Stimulated activated CD8-positive, alpha-beta memory T cell treated with anti-CD3 and anti-CD28 coated beads, Interleukin-7, amount 100 ng/mL, for 1 hour (primary cell): ENCODE measurements at places on chromosomes 13 and 19.

GRCh38 chr19:48568345-48568886 lies 16.4 kb downstream of the SULT2B1 start:
- DNase-seq: no peak

DNA sequence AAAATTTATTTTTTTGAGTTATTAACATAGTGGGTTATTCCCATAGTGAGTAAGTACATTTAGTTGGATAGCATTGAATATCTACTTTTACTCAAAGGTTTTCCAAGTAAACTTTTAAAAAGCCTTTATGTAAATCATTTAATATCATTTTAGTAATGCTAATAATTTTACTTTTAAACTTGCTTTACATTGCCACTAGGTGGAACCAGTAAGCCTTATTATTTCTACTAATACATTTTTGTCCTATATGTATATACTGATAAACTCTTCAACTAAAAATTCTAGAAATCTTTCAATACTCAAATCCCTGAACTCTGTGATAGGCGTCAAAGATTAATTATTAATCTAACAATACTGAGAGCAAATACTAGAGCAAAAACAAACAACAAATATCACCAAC lies 1709.2 kb upstream of the PCDH20 start:
- DNase-seq: no peak

- no peak for DNase-seq
Measured at GRCh38 chr19:6362351-6362801, 1.0 kb downstream of the CLPP start.

DNA sequence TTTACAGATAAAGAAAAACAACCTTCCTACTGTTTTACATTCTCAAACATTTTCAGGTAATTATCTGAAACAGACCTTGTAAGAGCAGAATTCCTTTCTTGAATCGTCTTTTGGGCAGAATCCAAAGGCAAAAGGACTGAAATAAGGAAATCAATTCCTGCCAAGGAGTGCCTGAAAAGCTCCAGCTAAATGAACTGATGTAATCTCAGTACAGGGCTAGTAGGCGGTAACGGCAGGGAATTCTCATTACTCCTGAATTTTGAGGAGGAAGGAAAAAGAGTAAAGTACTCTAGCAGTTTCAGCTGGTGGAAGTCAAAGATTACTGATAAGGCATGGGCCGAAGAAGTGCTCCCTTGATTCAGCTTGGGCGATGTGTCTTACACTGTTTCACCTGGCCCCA lies 168.4 kb downstream of the PCDH9 start:
- DNase-seq: no peak

DNA sequence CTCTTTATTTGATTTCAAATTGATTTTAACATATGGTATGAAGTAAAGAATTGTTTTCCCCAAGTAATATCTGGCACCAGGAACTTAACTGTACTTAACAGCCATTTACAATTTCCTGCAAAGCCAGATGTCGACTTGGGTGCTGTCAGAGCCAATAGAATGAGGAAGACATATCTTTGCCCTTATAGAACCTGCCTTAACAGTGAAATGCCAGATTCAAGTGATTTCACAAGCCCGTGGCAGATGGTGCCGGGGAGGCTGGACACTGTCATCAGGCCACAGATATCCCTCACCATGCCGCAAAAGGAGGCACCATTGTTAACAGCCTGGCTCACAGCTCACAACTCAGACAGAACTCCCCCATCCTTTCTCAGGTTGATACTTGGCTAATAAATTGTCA lies 48.7 kb downstream of the ESD start:
- no peak for DNase-seq

- no peak for DNase-seq
Measured at GRCh38 chr13:52067237-52067636, 42.7 kb downstream of the UTP14C start.

DNA sequence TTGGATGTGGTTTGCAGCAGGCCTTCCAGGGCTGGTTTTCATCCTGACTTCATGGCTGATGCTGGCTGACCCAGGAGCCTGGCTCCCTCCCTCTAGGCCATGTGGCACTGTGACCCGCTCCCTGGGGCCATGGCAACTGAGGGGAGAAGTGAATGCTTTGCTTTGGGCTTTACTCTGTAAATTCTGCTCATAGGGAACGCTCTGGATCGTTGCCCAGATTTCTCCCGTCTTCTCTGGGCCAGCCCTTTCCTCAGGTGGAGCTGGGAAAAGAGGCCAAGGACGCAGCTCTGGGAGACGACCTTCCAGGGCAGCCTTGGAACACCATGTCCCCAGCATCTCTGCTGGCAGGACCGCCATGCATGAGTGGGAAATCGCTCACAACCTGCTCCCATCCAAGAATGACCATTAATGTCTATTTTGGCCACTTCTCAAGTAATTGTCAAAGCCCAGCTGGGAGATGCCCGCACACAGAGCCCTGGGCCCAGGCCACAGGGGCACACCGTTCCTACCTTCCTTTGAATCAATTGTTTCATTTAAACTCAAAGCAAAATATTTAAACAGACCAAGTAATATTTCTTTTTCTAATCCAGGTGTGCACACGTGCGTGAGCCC lies 321.8 kb downstream of the TEX29 start:
- no peak for DNase-seq

GRCh38 chr19:48629599-48630295 lies 7.4 kb downstream of the DBP start:
- no peak for DNase-seq

- DNase-seq: no peak
Measured at GRCh38 chr19:8150998-8151766, 1.8 kb upstream of the FBN3 start.

GRCh38 chr13:30735872-30736175 lies 481 bp downstream of the ALOX5AP start:
- no peak for DNase-seq

DNA sequence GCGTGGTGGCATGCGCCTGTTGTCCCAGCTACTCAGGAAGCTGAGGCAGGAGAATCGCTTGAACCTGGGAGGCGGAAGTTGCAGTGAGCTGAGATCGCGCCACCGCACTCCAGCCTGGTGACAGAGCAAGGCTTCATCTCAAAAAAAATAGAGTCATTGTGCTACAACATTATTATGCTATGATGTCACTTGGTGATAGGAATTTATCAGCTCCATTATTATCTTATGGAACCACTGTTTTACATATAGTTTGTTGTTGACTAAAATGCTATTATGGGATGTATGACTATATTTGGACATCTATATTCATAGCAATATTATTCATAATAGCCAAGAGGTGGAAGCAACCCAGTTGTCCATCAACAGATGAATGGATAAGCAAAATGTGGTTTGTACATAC lies 26.4 kb upstream of the SLC7A1 start:
- no peak for DNase-seq

DNA sequence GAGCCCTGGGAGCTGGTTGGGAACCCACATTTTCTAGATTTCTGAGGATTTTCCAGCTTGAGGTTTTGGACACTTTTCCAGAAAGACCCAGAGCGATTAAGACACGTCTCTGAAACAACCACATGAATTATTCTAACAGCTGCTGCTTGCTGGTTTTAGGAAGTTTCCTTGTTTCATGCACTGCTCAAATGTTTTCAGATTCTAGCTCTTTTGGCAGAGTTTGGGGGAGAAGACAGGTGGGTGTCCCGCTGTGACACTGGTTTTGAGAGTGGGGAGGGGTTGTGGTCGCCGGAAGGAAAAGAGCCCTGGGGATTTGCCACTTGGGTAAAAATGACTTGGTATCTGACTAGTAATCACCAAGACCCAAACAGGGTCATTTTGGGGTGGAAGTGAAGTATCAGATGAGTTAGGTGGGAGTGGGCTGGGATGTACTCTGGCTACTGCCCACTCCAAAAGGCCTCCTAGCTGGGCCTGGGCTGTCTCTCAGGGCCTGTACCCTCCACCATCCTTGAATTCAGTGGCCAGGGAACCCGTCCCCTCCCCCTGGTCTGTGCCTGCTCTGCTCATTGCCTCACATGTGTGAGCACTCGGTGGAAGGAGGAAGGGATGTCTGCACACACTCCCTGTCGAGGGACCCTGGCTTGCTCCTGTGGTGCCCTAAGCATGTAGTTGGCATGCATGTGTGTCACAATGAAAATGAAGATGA lies 13.2 kb downstream of the GATAD2A start:
- DNase-seq: no peak
